ENCODE measurements at places on chromosomes 7 and 10. TPM values are rescaled to one million over a fixed set of nuclear protein-coding genes. Genes with fewer than 3 reads are reported as not detected.

DNA sequence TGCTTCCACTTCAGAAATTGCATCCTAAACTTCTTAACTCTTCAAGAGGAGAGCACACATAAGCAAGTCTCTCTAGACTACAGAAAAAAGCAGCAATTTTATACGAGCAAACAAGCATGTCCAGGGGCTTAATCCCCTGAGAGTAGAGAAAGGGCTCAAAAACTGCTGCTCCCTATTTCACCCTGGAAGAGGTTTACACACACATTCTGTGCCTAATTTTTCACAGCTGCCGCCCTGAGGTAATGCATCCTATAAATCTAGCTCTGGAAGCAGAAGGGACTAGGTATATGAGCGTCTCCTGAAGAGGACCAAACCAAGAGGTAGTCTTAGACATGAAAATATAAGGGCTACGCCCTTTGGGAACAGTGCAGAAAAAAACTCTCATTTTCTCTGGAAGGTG is 73.1 kb downstream of the CRPPA start:
- no peak for DNase-seq

DNA sequence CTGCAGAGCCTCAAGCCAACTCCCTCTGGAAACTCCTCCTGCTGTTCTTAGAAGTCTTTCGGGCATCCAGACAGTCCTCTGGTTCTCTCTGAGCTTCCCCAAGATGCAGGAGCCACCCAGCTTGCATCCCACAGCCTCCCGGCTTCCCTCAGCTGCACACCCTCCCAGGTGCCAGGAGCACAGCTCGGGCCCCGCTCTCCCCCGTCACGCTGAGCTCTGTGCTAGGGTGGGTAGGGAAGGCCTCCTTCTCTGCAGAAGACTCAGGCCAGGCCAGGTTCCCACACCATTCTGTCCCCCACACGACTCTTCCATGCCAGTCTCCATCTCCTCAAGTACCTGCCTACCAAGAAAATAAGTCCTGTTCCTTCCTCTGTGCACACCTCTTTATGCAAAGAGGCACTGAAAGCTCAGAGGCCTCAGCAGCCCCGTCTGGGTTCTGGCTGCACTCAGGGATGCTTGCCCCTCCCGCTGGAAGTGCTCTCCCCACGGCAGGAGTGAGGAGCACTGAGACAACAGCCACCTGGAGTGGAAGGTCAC is 537.1 kb downstream of the PTPRN2 start:
- DNase-seq = no peak

DNA sequence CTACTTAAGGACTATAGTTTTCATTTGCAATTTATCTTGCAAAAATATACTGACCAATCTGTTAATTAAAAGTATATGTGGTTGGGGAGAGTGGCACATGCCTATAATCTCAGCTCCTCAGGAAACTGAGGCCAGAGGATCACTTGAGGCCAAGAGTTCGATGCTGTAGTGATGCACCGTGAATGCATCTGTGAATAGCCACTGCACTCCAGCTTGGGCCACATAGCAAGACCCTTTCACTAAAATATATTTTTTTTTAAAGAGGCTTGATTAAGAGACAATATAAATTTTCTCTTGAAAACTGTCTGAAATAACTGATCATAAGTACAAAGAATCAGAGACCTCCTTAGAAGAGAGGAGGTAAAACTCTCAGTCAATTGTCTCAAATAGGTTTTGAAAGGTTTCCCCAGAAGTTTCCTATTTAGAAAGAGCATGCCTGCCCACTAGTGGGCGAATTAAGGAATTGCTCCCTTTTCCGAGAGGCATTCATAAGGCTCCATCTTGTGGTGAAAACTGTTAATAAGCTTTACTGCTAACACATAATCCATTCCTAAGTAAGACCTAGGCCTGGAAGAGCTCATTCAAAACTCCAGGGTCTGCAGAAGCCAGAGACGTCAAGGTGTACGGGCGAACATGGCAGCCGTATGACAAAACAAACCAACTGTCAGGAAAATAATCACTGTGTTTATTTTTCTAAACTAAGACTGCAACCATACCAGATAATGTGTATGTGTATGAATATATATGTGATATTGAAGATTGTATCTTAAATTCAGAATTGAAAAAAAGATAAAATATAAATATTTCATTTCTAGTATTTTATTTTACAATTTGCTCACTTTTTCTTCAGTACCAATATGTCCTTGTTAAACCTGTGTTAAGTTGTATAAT is 6.8 kb upstream of the TAS2R40 start:
- DNase-seq = peak; percentile 77

MYH16 gene
- total RNA-seq = 0.78 TPM

CXCL12 gene
- total RNA-seq = 0.02 TPM

All from A172 (cell line).